ENCODE measurements at places on chromosomes 1 and 21.

DNA sequence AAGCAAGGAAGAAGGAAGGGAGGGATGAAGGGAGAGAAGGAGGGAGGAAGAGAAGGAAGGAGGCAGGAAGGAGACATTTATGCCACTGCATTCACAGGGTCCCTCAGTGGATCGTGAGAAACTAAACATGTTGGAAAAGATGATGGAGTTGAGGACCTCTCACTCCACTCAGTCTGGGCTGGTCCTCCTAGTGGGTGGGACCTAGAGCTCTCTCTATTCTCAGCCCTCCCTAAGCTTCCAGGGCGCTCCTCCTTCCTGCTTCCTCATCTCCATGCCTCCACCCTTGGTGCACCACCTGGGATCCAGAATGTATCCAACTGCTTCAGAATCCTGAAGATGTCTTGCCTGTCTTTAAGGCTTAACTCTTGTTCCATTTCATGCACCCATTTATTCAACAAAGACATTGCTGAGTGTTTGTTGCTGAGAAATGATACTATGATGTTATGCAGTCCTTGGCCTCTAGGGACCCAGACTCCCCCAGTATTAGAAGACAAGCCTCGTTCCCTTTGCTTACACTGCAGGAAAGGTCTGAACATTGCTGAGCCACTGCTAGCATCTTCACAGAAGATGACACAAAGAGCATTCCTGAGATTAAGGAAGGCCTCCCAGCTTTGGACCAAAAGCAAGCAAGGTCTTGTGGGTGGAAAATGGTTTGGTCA is 88.5 kb downstream of the BEND5 start:
- no peak for DNase-seq

DNA sequence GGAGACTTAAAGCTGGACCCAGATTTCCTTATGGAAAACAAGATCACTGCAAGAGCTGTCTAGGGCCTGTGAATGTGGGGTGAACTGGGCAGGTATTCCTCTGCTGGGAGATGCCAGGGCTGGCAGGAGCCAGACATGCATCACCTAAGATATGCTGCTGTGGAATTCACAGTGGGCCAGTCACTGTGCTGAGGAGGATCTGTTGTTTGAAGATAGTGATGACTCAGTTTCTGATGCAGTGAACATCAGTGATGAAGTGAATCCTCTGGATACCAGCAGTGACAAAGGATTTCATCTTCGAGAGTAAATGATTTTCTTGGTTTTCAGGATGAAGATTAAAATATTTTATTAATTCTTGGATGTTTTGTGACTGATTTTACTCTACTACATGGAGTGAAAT is 29.9 kb upstream of the CAMSAP2 start:
- DNase-seq = no peak

GRCh38 chr1:96427616-96428015 is 294.0 kb upstream of the PTBP2 start:
- DNase-seq = no peak

GRCh38 chr1:197170538-197170937 is 24.1 kb upstream of the ASPM start:
- DNase-seq = no peak

DNA sequence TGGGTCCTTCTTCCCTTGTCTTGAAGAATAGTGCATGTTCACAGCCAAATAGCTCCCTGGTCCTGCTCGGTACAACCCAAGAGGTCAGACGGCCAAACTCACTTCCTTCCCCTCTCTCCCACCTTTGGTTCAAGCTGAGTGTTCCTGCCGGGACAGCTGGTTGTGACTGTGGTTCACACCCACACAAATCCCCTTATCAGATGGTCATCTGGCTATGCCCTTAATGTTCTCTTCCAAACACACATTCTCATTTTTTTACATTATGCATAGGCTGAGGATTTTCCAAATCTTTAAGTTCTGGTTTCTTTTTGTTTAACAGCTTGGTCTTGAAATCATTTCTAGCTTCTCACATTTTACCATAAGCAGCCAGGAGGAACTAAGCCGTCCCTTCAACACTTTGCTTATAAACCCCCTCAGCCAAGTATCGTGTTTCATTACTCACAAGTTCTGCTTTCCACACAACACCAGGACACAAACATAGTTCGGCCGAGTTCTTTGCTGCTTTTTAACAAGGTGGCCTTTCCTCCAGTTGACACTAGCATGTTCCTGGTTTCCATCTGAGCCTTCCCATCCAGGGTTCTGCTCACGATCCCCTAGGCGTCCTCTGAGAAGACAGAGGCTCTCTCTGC is 19.7 kb upstream of the TSPEAR start:
- DNase-seq = no peak

DNA sequence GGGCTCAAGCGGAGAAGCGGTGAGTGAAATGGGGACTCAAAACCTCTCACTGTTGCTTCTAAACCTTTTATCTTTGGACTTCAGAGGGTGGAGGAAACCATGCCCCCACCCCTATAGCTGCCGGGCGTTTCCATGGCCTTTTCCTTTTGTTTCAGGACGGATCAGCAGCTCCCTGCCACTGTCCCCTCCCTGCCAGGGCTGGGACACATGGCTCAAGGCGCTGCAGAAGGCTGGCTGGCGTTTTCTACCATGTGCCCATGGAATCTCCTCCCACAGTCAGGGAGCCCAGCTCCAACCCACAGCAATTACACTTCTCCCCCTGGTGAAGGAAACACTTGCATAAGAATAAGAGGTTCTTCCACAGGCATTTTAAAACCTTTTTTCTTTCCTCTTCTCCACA is 812.7 kb downstream of the PLA2G4A start:
- no peak for DNase-seq

GRCh38 chr1:110172001-110172400 is 21.7 kb downstream of the SLC6A17 start:
- DNase-seq = no peak

DNA sequence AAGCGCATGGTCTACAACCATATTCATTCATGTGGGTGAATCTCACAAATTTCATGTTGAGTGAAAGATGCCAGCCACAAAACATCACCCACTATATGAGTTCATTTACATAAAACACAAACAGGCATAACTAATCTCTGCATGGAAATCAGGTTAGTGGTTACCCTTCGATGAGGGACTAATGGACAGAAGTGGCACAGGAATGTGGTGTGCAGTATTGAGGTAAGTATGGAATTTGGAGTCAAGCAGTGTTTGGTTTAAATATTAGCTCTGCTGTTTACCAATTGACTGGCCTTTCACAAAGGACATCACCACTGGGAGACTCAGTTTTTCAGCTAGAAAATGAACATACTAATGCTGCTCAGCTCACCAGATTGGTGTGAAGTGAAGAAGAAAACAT is 24.2 kb downstream of the CCDC185 start:
- no peak for DNase-seq

- DNase-seq = no peak
Observed at GRCh38 chr1:112449630-112449983, 53.6 kb downstream of the CTTNBP2NL start.

All from CD4-positive, alpha-beta memory T cell (primary cell).